NCI-H187 treated with DMSO at 0.1 percent for 48 hours (cell line): ENCODE measurements at places on chromosomes 3 and 15.

DNA sequence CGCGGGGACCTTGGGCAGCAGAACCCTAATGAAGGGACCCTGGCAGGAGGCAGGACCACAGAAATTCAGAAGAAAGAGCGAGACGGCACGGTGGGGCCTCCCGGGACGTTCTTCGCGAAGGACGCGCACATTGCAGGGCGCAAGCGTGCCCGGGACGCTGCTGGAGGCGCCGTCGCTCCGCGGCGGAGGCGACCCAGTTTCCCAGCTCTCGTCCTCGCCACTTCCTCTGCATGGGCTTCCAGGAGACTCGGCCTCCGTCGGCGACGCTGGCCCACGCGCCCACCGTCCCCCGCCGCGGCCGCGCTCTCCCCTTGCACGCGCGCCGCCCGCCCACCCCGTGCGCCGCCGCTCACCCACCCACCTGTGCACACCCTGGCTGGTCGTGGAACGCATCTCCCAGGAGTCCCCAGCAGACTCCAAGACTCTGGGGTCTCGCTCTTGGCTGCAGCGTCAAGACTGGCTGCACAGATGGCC is 31.8 kb upstream of the SMAD3 start:
- DNase-seq: no peak

DNA sequence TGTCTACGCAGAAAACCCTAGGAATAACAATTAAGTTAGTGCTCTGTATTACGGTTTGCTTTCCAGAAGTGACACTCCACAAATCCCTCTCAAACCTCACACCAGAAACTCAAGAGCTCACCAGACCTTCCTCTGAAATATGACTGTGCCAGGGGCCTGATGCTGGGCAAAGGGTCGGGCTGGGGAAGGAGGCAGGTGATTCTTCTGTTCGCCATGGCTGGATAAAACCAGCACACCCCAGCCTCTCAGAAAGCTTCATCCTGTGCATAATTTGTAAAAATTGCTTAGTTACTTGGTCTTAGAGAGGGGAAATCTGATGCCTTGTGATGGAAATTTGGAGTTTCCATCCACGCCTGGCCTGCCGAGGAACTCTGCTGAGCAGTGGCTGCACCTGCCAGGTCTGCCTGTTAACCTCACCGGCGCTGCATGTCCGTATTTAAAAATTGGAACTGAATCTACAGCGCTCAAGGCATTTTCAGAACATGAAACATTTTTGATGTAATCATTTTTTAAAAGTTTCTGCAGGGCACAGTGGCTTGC is 22.7 kb upstream of the ATP1B3 start:
- no peak for DNase-seq

- DNase-seq: no peak
Observed at GRCh38 chr15:36791844-36792571, 212.6 kb downstream of the CDIN1 start.

DNA sequence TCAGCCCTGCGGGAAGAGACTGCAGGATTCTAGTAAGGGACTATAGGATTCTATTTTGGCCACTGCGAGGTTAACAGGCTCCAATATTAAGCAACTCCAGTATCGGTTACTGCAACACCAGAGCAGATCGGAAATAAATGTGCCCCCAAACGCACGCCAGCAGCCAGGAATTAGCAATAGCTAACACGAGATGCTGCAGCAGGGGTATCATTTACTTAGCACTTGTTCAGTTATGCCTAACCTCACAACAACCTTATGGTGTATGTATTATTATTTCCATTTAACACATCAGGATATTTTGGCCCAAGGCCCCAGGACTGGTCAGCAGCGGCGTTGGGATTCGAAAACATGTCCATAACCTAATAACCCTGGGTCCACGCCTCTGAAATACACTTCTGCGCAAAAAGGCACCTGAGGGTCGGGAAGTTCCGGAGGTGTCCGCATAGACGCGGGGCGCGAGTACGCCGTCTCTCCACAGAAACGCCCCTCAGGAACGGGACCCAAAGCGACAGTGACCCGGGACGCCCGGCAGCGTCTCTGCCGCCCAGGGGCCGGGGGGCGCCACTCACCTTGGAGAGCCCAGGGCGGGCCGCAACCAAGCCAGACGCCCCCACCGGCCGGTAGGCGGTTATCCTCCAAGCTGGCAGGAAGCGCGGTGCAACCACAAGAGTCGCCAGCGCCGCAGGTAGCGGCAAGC is 681 bp downstream of the PIK3CB start:
- DNase-seq: no peak

DNA sequence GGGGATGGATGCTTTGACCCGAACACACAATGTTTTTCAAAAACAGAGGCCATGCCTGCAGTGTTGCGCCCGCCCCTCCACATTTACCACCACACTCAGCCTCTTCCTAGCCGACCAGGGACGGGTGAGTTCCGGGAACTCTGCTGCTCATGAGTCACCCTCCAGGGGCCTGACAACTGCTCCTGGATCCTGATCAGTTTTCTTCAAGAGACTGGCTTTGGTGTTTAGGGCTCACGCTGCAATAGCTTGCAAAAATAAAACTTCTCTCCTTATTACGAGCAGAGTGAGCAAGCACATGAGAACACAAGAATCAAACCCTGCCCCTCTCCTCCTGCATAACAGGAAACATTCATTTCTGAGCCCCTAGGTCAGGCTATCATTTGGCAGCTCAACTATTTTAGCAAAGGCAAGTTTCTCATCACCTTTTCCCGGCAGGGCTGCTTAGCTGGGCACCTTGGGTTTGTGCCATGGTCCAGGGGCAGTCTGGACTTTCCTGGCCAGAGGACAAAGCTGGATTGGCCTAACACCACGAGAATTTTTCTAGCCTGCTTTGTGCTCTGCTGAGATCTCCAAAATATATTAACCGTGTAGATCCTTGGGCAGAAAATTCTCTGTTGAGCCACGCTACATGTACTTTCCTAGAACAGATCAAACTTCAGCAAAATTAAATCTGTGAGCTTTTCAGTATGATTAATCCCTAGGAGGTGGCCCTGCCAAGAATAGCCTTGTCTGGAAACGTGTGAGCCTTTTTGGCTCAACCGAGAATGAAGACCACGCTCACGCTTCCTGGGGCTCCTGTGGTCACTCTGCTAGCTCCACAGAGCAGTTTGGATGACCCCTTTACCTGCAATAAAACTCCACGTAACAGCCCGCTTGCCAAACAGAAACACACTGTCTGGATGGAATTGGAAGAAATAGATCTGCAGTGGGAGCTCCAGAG is 52.7 kb upstream of the SPATA12 start:
- no peak for DNase-seq

GRCh38 chr3:170809975-170810357 is 60.0 kb downstream of the RPL22L1 start:
- DNase-seq: no peak

- DNase-seq: no peak
Observed at GRCh38 chr3:108722724-108723123, 34.5 kb downstream of the RETNLB start.

DNA sequence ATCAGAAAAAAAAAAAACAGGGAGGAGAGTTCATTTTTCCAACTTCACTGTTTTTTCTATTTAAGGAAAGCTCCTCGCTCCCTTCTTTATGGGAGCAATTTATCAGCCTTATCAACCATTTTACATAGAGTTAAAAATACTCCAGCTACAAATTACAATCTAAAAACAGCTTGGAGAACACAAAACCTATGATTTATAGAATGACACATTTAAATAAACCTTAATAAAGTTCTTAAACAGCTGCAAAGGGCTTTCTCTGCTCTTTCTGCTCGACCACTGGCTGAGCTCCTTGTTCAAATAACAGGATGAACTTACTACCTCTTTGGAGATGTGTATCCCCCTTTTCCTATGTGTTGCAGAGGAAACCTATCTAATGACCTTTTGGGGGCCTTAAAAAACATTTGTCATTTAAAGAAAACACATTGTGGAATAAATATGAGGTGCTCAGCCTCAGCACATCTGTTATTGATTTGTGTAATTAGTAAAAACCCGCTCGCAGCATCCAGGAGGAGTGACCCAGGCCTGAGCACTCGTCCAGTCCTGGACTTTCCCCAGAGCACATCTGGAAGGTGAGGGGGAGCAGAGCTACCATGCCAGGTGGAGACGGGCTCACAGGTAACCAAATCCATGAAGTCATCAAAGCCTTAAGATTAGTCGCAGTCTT is 231.2 kb downstream of the ATP8B4 start:
- no peak for DNase-seq

DNA sequence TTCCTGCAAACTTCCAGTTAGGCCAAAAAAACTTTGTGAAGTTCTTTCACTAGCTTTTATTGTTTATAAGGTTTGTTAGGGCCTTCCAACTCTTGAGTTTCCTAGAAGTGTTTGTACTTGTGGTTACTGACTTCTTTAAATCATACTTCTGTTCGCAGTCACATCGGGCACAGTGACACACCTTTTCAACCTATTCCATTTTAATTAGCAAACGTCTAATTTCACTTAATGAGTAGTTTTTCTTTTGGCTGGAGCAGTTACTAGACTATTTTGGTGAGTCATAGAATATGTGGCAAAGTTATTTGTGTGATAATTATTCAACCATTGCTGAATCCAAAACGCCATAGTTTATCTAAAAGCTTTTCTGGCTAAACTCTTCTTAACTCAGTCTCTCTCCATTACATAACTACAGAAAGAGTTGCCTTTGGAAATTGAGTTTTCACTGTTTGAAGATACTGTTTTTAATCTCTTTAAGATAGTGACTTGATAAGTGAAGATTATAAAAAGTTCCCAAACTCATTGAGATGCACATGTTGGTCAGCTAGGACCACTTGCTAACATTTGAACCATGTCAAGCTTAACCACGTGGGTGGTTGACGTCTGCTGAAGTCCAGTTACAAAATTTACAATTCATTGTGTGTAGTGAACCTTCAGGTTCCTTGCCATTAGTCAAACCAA is 21.5 kb downstream of the CNOT10 start:
- no peak for DNase-seq

GRCh38 chr3:110393941-110394340 is 677.7 kb upstream of the NECTIN3 start:
- DNase-seq: no peak

GRCh38 chr15:69910514-69910913 is 187.2 kb downstream of the TLE3 start:
- DNase-seq: no peak

GRCh38 chr15:26910715-26911114 is 43.9 kb downstream of the GABRA5 start:
- DNase-seq: no peak

- DNase-seq: no peak
Observed at GRCh38 chr3:97979610-97980009, 7.4 kb upstream of the RIOX2 start.

DNA sequence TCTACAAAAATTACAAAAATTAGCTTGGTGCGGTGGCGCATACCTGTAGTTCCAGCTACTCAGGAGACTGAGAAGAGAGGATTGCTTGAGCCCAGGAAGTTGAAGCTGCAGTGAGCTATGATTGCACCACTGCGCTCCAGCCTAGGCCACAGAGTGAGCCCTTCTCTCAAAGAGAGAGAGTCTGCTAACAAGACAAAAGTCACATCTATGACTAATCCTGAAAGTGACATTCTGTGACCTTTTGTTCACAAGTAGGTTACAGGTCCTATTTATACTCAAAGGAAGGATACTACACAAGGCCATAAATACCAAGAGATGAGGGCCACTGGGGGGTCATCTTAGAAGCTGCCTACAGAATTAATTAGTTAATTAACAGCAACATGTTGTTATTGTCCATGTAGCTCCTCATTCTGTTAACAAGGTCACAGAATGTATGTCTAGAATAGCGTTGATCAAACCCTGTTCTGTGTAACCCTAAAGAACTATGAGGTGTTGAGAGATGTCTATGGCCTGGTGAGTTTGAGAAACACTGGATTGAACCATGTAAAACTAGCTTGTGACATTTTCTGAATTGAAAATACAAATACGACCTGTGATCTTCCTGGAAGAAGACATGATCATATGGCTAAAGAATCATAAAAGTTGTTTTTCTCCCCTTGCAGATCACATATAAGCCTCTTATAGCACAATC is 97.0 kb downstream of the SAMMSON start:
- no peak for DNase-seq

GRCh38 chr3:13884851-13885703 is 5.2 kb upstream of the WNT7A start:
- DNase-seq: no peak

- DNase-seq: no peak
Observed at GRCh38 chr15:32676169-32676568, 34.7 kb downstream of the SCG5 start.

GRCh38 chr3:126479642-126480041 is 4.0 kb upstream of the ZXDC start:
- DNase-seq: no peak

- DNase-seq: no peak
Observed at GRCh38 chr3:64008487-64009351, 14.6 kb downstream of the PSMD6 start.

GRCh38 chr3:56055546-56055945 is 412.7 kb downstream of the ERC2 start:
- DNase-seq: no peak

DNA sequence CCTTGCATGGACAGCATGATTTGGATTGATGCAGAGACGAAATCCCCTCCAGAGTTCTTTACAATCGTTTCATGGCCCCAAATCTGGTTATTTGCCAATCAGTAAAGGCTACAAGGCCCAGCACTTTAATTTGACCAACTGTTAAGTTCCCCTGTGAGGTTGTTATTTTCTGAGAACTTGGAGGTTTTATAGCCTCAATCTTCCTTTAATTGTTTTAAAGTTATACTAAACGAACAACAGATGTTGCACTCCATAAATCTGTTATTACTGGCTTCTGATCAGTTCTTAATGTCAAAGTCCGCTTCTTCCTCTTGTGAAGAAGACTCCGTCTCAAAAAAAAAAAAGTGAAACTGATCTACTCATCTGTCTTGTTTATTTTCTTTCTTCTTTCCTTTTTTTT is 30.8 kb downstream of the LARP6 start:
- no peak for DNase-seq

DNA sequence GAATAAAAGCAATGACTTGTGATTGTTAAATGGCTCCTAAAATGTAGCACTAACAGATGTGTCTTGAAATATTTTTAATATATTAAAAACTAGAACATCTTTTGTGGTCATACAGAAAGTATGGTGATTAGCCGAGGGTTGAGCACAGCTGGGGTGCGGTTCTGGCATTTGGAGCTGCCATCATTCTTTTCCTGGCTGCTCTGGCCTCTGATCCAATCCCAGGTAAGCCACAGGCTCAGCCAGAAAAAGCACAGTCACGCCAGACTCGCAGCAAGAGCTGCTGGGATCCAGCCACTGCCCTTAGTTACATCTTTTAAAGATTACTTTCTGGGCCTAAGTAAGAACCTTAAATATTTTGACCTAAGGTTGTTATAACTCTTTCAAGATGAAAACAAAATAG is 196.8 kb downstream of the PLCL2 start:
- no peak for DNase-seq

- DNase-seq: no peak
Observed at GRCh38 chr15:57559875-57560274, 31.8 kb upstream of the MYZAP start.

GRCh38 chr3:16130066-16130465 is 44.4 kb upstream of the GALNT15 start:
- no peak for DNase-seq

GRCh38 chr3:128237348-128238183 is 84.3 kb downstream of the EEFSEC start:
- DNase-seq: no peak
